ENCODE measurements at places on chromosomes 2 and 18.

DNA sequence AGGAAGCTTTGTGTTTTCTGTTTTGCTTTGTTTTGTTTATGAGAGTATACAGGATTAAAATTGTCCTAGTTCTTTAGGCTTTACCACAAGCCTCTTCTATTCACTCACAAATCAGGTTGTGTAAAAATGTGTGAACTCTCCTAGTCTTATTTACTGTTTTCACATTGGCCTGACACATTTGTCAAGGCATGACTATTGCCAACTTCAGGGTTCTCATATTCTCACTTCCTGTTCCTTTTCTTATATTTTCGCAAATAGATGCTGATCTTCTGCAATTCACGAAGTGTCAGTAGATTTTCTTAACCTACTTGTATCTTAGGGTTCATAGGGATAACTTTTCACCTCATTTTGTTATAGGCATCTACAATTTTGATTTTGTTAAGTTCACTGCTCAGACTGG lies 67.1 kb downstream of the CCDC102B start:
- DNase-seq: no peak

- no peak for DNase-seq
Observed at GRCh38 chr2:62319070-62319469, 123.2 kb downstream of the B3GNT2 start.

- DNase-seq: no peak
Observed at GRCh38 chr2:22822835-22823234, 562.1 kb upstream of the KLHL29 start.

GRCh38 chr2:218125626-218126080 lies at the start of gene CXCR2:
Gene CXCR2, plus strand, starts transcription at chr2:218126028. Its CDS starts 8,774 bp downstream, at chr2:218134802.
- DNase-seq: no peak

DNA sequence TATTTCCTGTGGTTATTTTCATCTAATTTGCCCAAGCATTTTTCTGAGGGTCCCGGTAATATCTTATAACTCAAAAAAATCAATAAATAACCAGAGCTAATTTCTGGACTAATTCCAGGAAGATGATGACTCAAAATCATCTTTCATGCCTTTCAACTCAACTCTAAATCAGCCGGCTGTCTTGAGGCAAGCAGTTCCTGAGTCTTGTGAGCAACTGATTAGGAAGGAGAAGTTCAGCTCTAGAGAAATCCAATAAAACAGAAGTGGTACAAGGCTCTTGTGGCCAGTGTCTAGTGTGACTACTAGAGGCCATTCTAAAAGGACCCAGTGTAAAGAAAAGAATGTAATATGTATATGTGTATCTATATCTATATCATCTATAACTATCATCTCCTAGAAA lies 890.4 kb downstream of the TRIB2 start:
- DNase-seq: no peak

Data from activated T-cell treated with anti-CD3 and anti-CD28 coated beads, Interleukin-2, amount 50 U/mL, for 24 hours (primary cell).